ENCODE measurements at places on chromosomes 7 and 10. TPM values are rescaled to one million over a fixed set of nuclear protein-coding genes. Genes with fewer than 3 reads are reported as not detected.

Gene PCDH15
- 0.12 TPM for total RNA-seq

Gene RBM20
- total RNA-seq, result 1.4 TPM

Gene HDAC9
- 5.9 TPM for total RNA-seq

Gene ZNF804B
- total RNA-seq, result not detected

Gene MAGI2
- 5.8 TPM for total RNA-seq

Gene ARHGEF35
- total RNA-seq, result 2.7 TPM

Gene OR9A2
- total RNA-seq, result not detected

Gene GDF2
- total RNA-seq, result not detected

Gene SMKR1
- total RNA-seq, result not detected

Gene CDHR1
- total RNA-seq, result 5.1 TPM

Gene MEOX2
- 8.9 TPM for total RNA-seq

Gene CACNB2
- total RNA-seq, result 0.10 TPM
